ENCODE measurements at places on chromosomes 12 and 14. TPM values are rescaled to one million over a fixed set of nuclear protein-coding genes. Genes with fewer than 3 reads are reported as not detected.

The TOGARAM1 gene
- total RNA-seq, result 7.4 TPM

The EIF2S3B gene
- total RNA-seq, result 13.3 TPM

The DPF3 gene
- total RNA-seq, result 0.55 TPM

The ITGA7 gene
- 46.1 TPM for total RNA-seq

The SLC6A15 gene
- total RNA-seq, result 26.4 TPM

The NPFF gene
- total RNA-seq, result not detected

The MANSC4 gene
- total RNA-seq, result not detected

The ACSM4 gene
- total RNA-seq, result 1.9 TPM

The GOLGA5 gene
- 46.1 TPM for total RNA-seq

The RFX4 gene
- 0.83 TPM for total RNA-seq

The TMEM52B gene
- total RNA-seq, result not detected

The TMCC3 gene
- total RNA-seq, result 1.3 TPM

The TBX5 gene
- not detected for total RNA-seq

The PELI2 gene
- total RNA-seq, result 11.9 TPM

The ZNF385A gene
- 3.5 TPM for total RNA-seq

Data from H7 (cell line).